ENCODE measurements at places on chromosomes 5 and 9.

DNA sequence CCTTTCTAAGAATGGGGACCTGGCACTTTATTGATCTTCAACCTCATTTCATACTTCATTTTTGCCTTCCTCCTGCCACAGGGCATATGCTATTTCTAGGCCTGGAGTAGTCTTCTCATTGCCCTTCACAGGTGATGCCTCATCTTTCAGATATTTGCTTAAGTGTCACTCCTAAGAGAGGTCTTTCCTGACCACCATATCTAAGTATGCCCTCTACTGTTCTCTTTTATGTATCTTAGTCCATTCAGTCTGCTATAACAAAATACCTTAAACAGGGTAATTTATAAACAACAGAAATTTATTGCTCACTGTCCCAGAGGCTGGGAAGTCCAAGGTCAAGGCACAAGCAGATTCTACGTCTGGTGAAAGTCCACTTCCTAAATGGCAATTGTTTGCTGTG is 99.1 kb downstream of the ADAMTS6 start:
- no peak for DNase-seq

GRCh38 chr5:452978-453710 is 10.2 kb downstream of the EXOC3 start:
- DNase-seq, result no peak

DNA sequence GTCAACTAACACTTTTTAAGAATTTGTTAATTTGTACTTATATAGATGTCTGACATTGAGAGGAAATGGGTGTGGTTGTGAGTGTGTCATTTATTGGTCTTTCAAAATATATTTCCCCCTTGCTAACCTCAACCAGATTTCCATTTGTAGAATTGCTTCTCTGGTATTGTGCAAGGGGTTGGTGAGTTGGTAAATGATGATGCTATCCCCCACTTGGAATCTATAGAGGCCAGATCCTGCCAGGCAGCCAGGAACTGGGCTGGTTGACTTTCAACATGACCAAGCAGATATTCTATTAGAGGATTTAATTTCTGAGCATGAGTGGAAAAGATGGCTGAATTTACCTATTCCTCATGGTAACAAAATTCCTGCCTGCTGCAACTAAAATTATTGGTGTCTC is 306.6 kb upstream of the KIF2A start:
- DNase-seq, result no peak

DNA sequence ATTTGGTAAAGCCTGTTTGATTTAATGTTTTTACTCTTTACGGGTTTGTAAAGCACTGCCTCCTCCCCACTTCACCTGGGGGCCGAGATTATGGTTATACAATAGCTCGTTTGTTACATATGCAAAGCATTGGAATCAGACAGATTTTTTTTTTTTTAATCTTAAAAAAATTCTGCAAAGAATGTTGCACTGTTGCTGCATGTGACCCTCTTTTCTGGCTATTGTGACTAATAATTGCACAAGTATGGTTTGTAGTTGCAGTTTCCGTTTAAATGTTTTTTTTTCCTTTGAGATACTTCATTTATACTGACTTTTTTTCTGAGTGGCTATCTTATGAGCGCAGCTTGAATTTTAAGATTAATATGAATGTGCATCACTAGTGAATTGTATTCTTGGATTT is 165.3 kb downstream of the KDM4C start:
- DNase-seq, result no peak

DNA sequence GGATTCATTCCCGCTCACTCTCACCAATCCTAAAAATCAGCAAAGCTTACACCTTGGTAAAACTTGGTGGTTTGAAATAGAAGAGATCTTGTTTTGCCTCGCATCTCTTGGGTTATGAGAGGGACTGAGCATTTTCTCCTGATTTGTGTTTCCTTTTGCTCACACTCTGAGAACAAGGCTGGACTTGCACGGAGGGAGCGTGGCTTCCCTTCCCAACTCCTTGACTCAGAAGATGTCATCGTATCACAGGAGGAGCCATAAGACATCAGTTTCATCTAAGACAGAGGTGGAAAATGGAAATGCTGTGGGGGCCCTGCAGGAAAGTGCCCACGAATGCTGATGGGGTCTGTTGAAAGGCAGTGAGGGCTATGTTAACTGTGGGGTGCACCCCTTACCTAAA is 37.4 kb downstream of the CTSL start:
- no peak for DNase-seq

GRCh38 chr5:172276214-172276613 is 7.3 kb downstream of the UBTD2 start:
- no peak for DNase-seq

DNA sequence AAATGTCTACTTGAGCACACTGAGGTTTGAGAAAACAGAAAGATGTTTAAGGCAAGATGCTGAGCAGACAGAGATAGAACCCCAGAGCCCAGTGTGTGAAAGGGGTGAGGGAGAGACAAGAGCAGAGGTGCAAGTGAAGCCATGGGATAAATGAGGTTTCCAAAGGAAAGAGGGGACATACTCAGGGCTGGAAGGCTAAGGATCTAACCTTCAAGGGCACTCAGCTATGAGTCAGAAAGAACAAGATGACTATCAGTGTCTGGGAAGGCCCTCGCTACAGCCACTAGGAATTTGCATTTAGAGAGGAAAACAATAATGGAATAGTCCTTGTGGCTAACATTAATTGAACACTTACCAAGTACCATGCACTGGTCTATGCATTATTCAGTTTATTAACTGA is 113.7 kb downstream of the HTR4 start:
- DNase-seq, result no peak

GRCh38 chr5:116023619-116024018 is 8.7 kb upstream of the ARL14EPL start:
- no peak for DNase-seq

DNA sequence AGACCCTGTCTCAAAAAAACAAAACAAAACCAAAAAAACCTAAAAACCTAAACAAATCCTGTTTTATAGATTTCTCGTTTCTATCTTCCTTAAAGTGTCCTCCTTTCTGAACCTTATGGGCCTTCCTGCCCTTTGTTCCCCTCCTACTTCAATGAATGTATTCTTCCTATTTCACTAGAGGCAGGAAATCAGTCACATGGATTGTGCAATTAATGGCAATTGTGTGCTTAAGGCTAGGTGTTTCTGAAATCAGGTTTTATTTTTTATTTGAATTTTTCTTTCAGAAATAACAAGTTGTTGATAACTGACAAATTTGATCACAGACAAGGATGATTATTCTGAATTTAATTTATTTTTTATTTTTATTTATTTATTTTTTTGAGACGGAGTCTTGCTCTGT is 220.6 kb upstream of the SEMA6A start:
- no peak for DNase-seq

DNA sequence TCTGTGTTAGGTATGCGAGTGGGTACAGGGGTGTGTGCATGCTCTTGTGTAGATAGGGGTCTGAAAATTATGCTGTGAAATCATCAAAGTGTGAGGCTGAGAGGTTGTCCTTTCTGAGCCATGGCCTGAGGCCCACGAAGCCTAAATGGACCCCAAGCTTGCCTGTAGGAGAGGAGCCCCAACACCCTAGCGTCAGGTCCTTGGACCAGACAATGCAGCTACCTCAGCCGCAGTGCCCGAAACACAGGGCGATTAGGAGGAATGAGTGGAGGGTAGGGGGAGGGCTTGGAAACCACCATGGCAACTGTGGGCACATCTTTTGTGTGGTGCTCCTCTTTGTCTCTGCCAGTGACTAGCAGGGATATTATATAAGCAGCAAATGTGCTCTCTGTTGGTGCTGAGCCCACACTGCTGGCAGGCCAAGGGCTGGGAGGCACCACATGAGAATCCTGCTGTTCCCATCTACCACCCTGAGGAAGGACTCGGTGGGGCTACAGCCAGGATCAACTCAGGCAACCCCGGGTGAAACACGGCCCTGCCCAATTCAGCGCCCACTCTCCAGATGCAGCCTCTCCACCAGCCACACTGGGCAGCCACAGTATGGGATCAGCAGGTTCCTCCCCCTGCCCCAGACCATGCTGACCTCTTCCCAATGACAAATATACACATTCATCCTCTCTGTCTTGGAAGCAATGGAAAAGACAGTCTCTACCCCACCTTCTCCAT is 84.6 kb upstream of the FSTL4 start:
- DNase-seq, result no peak

DNA sequence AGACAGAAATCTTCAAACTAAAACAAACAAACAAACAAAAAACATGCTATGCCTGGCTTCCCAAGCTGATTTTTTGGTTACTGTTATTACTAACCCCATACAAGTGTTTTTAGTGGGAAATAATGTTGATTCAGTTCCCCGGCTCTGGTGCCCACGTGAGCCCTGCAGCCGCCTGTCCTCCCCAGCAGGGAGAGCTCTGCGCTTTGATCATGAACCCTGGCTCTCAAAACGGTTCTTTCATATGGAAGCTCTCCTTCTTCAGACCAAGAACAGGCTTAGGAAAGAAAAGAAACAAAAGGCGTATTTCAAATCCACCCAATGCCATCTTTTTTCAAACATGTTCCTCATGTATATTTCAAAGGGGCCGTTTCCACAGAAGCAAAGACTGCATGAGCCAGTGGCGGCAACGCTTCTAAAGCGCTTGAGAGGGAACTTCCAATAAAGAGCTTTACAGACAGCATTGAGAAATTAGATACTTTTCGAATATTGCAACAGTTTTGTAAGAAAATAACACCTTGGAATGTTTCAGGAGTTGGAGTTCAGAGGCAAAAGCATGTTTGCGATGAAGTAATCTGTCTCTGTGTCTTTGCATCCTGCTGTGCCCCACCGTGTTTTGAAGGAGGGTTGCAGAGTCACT is 74.8 kb downstream of the ICE1 start:
- no peak for DNase-seq

DNA sequence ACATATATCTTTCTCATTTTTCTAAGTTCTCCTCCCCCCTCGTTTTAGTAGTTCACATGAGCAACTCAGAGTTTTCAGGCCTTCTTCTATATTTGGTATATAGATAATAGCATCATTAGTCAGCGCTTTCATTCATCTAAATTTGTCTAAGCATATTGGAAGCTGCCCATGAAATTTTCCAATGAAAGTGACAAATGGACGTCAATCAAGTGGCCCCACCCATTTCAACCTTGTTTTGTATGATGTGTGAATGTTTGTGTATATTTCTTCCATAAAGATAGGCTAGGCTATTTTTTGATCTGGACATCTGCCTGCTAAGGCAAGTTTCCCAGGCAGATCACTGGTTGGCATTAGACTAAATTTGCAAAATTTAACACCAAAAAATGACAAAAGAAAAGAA is 104.0 kb upstream of the SSBP2 start:
- DNase-seq, result no peak

DNA sequence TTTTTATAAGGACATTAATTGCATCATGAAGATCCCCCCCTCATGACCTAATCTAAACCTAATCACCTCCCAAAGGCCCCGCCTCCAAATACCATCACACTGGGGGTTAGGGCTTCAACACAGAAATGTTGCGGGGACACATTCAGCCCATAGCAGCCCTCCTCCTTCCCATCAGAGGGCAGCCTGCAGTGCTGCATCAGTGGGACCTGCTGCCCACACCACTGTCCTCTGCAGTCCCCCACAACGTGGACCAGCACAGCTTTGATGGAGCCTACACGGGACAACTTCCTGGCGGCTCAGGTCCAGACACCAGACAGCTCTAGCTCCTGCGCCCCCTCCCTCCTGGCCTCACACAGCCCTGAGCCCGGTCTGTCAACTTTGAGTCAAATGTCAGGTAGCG is 70.3 kb downstream of the APTX start:
- DNase-seq, result no peak

GRCh38 chr9:84339962-84340361 is 596 bp downstream of the SLC28A3 start:
- DNase-seq, result no peak

DNA sequence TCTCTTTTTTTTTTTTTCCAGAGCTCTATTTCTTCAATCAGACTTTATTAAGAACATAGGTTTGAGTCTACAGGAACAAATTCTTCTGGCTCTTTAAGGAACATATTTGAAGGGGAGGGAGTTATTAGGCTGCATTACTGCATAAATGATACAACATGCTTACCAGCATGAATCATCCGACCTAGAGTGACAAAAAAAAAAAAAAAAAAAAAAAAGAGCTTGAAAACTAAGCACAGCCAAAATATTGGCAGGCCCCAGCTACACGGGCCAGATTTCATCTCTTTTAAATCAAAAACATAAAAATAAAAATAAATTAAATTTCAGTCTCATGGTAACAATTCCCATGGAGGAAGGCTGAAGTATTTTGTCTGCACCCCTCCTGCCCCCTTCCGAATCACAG is 26.3 kb downstream of the MSX2 start:
- no peak for DNase-seq

DNA sequence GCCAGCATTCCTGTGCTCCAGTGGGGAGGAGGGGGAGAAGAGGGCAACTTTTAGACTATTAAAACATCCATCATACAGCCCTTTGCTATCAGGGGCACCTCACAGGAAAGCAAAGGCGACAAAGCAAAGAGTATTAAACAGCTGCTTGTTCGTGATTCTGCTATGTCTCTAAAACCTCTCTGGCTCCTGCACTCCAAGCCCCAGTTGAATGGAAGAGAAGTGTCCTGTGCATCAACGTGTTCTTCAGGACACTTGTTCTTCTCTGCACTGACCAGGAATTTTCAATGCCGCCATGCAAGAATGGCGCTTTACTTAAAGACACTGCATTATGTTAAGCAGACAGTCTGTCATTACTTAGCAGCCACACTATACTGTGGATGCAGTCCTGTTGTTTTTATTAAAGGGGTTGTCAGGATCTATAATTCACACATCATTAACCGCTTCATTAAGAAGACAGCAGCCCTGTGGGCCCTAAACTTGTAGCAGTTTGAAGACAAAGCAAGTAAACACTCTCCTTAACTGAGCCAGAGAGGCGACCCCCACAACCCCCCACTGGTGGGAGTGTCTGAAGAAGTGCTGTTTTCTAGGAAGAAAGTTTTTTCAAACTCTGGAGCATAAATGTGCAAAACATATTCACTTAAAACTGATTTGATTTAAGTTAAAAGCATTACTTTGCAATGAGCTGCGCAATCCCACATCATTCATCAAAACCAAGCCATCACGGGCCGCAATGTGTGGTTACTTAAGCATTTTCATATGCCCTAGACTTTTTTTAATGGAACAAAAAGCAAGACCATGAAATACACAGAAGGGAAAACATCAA is 164.5 kb downstream of the ZNF608 start:
- no peak for DNase-seq

- DNase-seq, result no peak
Observed at GRCh38 chr5:158700231-158701006, 399.3 kb downstream of the EBF1 start.

GRCh38 chr5:110441035-110441434 is 285.4 kb downstream of the TMEM232 start:
- no peak for DNase-seq

DNA sequence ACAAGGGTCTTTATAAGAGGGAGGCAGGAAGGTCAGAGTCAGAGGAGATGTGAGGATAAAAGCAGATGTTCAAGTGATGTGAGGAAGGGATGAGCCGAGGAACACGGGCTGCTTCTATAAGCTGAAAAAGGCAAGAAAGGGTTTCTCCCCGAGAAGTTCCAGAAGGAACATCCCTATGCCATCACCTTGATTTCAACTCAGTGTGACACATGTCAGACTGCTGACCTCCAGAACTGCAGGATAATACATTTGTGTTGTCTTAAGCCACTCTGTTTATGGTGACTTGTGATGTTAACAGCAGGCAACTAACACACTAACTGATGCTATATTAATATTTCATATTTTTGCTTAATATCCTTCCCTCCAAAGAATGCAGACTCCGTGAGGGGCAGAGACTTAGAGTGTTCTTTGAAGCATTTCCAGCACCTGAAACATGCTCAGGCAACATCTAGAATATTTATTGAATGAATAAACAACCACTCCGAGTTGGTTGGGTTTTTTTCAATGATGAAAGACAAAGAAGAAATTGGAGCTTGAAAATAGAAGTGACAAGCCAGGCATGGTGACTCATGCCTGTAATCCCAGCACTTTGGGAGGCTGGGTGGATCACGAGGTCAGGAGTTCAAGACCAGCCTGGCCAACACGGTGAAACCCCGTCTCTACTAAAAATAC is 77.6 kb upstream of the ADRA1B start:
- DNase-seq, result no peak
